Mesangial cell (primary cell): ENCODE measurements at places on chromosomes 7 and 10. TPM values are rescaled to one million over a fixed set of nuclear protein-coding genes. Genes with fewer than 3 reads are reported as not detected.

The GNGT1 gene
- not detected in 2 replicates for total RNA-seq

The RASSF4 gene
- 12.9 and 38.3 TPM in 2 replicates for total RNA-seq

The CUBN gene
- 0.16 and 0.25 TPM in 2 replicates for total RNA-seq

The TEX36 gene
- not detected in 2 replicates for total RNA-seq

The PRSS37 gene
- not detected in 2 replicates for total RNA-seq

The MYOF gene
- total RNA-seq, result 171 and 235 TPM in 2 replicates

The EN2 gene
- total RNA-seq, result not detected in 2 replicates

The TWIST1 gene
- 1.1 and 4.6 TPM in 2 replicates for total RNA-seq

The CPED1 gene
- total RNA-seq, result 2.0 and 6.8 TPM in 2 replicates

The PPP1R9A gene
- 4.4 and 11.8 TPM in 2 replicates for total RNA-seq

The ZNF425 gene
- 0.81 and 2.8 TPM in 2 replicates for total RNA-seq

The CDH23 gene
- total RNA-seq, result under 0.01 and 0.13 TPM in 2 replicates

The CPA1 gene
- total RNA-seq, result not detected in 2 replicates

The GLI3 gene
- total RNA-seq, result 3.6 and 9.6 TPM in 2 replicates

The MMP21 gene
- total RNA-seq, result 0.13 TPM in 1 of 2 replicates, not detected in the other

The NOM1 gene
- total RNA-seq, result 6.6 and 10.4 TPM in 2 replicates

The CPA2 gene
- not detected in 2 replicates for total RNA-seq

The OR6B1 gene
- total RNA-seq, result not detected in 2 replicates

The DNAAF5 gene
- 45.1 and 80.3 TPM in 2 replicates for total RNA-seq

The PCGF6 gene
- 8.0 and 9.0 TPM in 2 replicates for total RNA-seq

The STEAP2 gene
- total RNA-seq, result 1.3 and 3.3 TPM in 2 replicates

The FGL2 gene
- total RNA-seq, result under 0.01 TPM in 1 of 2 replicates, not detected in the other

The CCDC126 gene
- 5.7 and 11.4 TPM in 2 replicates for total RNA-seq

The PNLIPRP2 gene
- total RNA-seq, result not detected in 2 replicates

The LIPN gene
- not detected in 2 replicates for total RNA-seq

The CAPZA2 gene
- 48.9 and 49.9 TPM in 2 replicates for total RNA-seq

The TMEM60 gene
- 10.1 and 10.8 TPM in 2 replicates for total RNA-seq

The VSTM2A gene
- total RNA-seq, result not detected in 2 replicates

The GRM8 gene
- under 0.01 TPM in 1 of 2 replicates, not detected in the other for total RNA-seq

The LHFPL3 gene
- total RNA-seq, result not detected in 2 replicates

The HOXA3 gene
- total RNA-seq, result 39.4 and 86.7 TPM in 2 replicates
